Activated T-cell treated with anti-CD3 and anti-CD28 coated beads, Interleukin-2, amount 50 U/mL, for 48 hours (primary cell): ENCODE measurements at places on chromosomes 2 and 18.

DNA sequence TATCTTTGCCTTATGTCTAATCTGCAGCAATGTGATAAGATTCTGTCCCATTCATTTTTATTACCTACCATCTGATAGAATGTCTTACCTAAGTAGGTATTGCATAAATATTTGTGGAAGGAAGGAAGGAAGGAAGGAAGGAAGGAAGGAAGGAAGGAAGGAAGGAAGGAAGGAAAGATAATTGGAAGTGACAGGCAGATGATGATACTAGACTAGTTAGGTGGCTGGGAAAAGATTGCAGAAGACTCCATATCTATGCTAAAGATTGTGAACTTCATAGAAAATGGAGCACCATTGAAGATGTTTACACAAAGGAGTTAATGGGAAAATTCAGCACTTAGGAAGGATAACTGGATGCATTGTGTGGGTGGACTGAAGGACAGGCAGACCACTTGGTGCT lies 909.0 kb downstream of the EPHA4 start:
- no peak for DNase-seq

GRCh38 chr18:10487154-10487553 lies 32.7 kb downstream of the APCDD1 start:
- DNase-seq: no peak

- no peak for DNase-seq
These were observed 318.7 kb downstream of the PDE11A start for GRCh38 chr2:177753682-177754491.

DNA sequence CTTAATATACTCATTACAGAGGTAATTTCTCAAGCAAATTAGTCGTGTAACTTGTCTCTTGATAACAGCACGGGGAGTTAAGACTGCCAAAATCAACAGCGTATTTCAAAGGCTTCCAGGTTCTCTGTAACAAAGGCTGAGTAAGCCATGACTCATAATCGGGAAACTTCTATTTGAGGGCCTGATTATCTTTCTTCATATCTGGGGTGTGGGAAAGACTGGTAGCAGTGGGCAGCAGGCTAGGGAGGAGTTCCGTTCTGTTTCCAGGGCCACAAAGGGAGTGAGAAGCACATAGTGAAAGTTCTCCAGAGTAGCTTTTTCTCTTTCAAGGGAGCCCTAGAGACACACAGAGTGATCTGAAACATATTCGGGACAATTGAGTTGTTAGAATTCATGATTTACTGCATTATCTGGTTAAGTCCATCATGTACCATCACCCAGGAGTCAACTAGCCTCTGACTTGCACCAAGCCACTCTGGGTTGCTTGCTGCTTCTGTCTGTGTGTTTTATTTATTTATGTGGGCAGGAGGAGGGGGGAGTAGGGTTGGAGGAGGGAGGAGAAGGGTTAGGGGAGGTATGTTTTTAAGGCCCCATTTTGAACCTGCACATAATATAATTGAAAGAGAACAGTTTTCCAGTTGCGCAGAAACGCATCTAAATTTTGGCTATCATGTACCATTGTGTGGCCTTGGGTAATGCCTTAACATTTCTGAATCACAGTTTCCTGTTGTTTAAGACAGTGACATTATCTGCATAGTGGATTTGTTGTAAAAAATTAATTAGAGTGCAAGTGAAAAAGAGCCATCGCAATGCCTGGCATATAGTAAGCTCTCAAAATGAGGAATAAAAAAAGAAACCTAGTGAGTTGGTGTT lies 80.5 kb upstream of the ITPRID2 start:
- peak; percentile 20 for DNase-seq

- no peak for DNase-seq
These were observed 55.2 kb upstream of the RALBP1 start for GRCh38 chr18:9419956-9420631.

GRCh38 chr2:135029481-135030134 lies 17.6 kb downstream of the MAP3K19 start:
- no peak for DNase-seq

- no peak for DNase-seq
These were observed 16.1 kb upstream of the VPS54 start for GRCh38 chr2:64035072-64035942.

GRCh38 chr18:76937597-76937996 lies 115.2 kb downstream of the ZNF236 start:
- DNase-seq: no peak

GRCh38 chr2:221100467-221101089 lies 471.5 kb downstream of the EPHA4 start:
- no peak for DNase-seq

DNA sequence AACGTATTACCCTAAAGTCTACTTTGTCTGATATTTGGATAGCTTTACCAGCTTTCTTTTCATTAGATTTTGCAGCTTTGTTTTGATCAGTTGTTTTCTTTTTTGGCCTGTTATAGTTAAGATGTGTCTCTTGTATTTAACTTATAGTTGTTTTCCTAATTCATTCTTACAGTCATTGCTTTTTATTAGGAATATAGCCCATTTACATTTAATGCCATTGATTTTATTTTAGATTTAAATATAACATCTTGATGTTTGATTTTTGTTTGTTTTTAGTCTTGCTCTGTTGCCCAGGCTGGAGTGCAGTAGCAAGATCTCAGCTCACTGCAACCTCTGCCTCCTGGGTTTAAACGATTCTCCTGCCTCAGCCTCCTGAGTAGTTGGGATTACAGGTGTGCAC lies 215.9 kb upstream of the HDAC4 start:
- DNase-seq: no peak

DNA sequence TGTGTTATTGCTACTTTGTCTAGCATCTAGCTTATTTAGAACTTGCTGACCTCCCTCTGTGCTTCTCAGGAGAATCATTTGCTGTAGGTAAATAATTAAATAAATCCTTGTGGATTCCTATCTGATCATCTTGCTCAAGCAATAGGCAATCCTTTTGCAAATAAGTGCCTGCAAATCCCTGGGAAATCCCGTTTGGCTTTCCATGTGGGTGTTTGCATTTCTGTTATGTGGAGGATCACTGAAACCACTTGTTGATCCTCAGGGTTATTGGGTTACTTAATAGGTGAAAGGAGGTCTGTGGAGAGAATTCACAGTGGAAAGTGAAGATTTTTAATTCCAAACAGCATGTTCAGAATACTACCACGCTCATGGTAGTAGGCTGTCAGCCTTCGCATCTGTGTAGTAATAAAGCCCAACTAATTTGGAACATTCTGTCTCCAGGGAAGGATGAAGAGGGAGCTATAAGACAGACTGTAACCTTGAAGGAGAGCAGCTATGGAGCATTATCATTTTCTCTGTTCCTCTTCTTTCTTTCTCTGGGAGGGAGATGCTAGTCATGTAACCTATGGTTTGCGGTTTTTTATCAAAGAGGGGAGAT lies 72.5 kb downstream of the GULP1 start:
- DNase-seq: no peak

- DNase-seq: no peak
These were observed 21.9 kb downstream of the SETBP1 start for GRCh38 chr18:44702594-44702993.

GRCh38 chr2:29064346-29064715 lies 10.0 kb downstream of the PCARE start:
- no peak for DNase-seq
